ENCODE measurements at places on chromosomes 13 and 19.

- no peak for DNase-seq
Observed at GRCh38 chr13:22883956-22884355, 296.8 kb upstream of the SGCG start.

GRCh38 chr13:90673746-90674145, 673.7 kb upstream of the MIR17HG start:
- no peak for DNase-seq

DNA sequence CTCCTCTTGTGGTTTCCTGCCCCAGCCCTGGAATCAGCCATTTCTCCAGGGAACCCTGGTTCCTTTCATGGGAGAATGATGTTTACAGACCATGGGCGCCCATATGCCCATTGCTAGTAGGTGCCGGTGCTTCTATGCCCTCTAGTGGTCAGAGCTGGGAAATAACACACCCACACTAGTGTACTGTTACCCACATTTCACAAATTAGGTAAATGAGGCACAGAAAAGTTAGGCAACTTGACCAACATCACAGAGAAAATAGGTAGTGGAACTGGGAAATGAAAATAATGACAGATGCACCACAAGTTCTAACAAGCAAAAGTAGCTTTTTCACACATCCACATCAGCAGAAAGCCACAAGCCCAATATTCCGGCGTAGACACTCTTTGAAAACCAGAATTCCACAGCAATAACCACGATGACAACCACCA, 1.3 kb upstream of the CEACAM3 start:
- DNase-seq = peak; percentile 67

DNA sequence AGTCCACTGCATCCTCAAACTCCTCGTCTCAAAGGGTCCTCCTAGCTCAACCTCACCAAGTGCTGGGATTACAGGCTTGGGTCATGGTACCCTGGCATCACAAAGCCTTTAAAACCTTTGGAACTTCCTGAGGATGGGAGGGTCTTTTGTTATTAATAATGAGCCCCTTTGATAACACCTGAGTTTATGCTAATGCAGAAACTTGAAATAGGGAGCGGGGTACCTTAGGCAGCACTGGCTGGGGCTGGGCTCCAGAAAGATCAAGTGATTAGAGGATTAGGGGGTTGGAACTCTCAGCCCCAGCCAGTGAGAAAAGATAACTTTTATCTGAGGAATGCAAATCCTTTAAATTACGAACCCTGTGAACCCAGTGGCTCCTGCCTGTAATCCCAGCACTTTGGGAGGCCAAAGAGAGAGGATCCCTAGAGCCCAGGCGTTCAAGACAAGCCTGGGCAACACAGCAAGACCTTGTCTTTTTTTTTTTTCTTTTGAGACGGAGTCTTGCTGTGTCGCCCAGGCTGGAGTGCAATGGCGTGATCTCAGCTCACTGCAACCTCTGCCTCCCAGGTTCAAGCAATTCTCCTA, 9.3 kb upstream of the PSPC1 start:
- DNase-seq = no peak

- no peak for DNase-seq
Observed at GRCh38 chr19:18286973-18287635, 5.7 kb upstream of the JUND start.

GRCh38 chr19:2376784-2377519, 16.9 kb downstream of the TMPRSS9 start:
- DNase-seq = no peak

DNA sequence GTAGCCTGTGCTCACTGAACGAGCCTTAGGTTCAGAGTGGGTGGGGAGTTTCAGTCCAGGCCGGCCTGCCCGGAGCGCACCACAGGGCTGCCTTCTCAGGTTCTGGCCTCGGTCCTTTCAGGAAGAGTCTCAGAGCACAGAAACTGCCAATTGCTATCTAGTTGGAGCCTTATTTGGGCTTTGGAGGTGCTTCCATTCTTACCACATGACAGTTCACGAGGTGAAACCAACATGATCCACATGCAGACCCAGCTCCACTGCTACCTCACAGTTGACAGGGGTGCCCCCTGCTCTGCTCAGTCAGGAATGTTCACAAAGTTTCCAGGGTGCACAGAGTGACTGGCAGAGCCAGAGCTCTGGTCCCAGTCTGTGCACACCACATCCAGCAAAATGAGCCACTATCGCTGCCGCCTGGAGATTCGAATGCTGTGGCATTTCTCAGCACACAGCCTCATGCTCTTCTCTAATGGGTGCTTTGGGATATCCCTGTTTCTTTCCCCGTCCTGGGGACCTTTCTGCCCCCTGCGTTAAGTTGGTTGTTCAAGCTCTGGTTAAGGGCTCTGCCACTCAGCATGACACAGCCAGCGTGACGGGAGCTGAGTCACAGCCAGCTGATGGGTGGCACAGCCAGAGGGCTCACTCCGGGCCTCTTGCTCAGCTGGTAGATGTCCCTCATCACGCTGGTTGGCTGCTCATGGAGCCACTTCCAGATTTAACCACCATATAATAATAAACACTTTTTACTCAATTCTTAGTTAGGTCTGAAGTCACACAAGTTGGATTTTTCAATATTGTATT, 7.5 kb upstream of the SACS start:
- no peak for DNase-seq

DNA sequence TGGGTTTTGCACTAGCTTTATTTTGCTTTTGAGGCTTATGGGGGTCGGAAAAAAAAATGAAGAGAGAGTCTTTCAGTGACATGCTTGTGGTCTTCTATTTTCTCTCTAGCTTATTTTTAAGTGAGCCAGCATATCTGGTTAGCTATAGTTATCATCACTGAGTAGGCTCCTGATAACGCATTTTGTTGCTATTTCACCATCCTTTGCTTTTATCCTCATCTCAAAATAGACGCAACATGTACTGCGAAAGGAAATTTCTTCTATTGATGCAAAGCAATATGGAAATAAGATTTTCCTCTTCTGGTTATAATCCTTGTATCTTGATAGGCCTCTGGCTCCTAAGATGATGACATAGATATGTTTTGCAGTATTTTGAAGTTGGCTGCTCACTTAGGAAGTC, 273.8 kb downstream of the OXGR1 start:
- no peak for DNase-seq

DNA sequence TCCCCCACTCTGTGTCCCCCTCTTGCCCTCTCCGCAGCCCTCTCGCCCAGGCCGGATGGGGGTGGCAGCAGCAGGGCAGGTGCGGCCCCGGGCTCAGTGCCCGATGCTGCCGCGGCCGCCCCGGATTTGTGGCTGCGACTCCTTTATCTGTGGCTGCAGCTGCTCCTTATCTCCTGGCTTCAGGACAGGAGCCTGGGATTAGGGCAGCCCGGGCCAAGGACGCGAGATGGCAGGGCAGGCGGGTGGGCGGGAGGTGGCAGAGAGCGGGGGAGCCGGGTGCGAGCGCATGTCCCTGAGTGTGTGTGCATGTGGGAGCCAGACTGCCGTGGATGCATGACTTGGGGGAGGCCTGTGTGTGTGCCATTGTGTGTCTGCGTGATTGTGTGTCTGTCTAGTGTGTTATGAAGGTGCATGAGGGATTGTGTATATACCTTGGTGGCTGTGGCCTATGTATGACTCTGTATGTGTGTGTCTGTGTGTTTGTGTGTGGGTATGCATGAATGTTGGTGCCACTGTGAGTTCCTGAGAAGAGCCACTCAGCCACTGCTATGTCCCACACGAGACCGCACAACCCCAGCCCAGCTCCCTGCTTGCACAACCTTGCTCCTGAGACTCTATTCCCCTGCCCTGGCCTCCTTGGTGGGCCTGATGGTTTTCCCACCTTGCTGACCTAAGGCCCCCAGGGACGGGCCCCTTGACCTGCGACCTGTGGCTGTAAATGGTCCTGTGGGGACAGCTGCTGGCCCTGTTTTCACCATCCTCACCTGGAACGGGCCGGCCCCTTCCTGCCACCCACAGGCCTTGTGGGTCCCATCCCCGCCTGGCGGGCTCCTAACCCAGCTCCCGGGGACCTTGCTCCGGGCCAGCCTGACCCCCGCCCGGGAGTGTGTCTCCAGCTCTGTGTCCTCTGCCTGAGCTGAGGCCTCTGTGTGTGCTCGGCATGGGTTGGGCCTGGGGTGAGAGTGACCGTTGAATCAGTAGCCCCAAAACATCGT, 5.3 kb upstream of the NRTN start:
- peak; percentile 87 for DNase-seq

- DNase-seq = no peak
Observed at GRCh38 chr19:48676887-48677286, 4.1 kb upstream of the NTN5 start.

GRCh38 chr13:49567491-49567890, 17.9 kb downstream of the RCBTB1 start:
- DNase-seq = no peak

- DNase-seq = no peak
Observed at GRCh38 chr13:26660766-26661165, 99.8 kb downstream of the GPR12 start.

GRCh38 chr13:111232191-111232590, 88.3 kb upstream of the TEX29 start:
- no peak for DNase-seq

- DNase-seq = peak; percentile 92
Observed at GRCh38 chr19:38387550-38388348, at the start of gene GGN. GGN (minus strand) TSS chr19:38388034; CDS start chr19:38387261, 773 bp downstream.

DNA sequence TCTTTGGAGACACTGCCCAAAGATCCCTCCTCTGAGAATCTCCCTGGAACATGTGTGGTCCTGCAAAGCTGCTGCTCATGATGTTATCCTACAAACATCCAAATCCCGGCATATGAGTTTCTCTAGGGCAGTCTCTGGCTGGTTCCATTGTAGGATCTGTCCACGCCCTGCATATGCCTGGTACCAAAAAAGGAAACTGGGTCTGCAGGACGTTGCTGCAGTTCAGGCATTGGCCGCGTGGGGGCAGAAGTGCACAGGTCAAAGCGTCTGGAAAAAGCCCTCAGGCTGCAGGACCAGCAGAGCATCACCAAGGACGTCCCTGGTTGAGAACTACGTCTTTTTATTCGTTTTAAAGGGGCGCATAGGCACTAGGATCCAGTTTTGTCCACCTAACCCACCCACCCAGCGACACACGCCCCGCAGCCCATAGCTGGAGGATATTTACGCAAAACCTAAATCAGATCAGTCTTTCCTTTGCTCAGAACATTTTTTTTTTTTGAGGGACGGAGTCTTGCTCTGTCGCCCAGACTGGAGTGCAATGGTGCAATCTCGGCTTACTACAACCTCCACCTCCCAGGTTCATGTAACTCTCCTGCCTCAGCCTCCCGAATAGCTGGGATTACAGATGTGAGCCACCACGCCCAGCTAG, 12.9 kb upstream of the ZNF564 start:
- DNase-seq = peak; percentile 93

DNA sequence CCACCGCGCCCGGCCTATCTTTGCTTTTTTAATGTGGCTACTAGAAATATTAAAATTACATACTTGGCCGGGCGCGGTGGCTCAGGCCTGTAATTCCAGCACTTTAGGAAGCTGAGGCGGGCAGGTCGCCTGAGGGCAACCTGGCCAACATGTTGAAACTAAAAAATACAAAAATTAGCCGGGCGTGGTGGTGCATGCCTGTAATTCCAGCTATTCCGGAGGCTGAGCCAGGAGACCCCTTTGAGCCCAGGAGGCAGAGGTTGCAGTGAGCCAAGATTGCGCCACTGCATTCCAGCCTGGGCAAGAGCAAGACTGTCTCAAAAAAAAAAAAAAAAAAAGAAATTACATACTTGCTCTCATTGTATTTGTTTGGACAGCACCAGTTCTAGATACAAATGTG, 34.8 kb upstream of the DPRX start:
- no peak for DNase-seq

- DNase-seq = peak; percentile 20
Observed at GRCh38 chr13:93080587-93080986, 146.0 kb upstream of the GPC6 start.

All from BE2C (cell line).